Activated naive CD4-positive, alpha-beta T cell treated with anti-CD3 and anti-CD28 coated beads, Interleukin-2, amount 50 U/mL, for 72 hours (primary cell): ENCODE measurements at places on chromosomes 7 and 10. TPM values are rescaled to one million over a fixed set of nuclear protein-coding genes. Genes with fewer than 3 reads are reported as not detected.

DNA sequence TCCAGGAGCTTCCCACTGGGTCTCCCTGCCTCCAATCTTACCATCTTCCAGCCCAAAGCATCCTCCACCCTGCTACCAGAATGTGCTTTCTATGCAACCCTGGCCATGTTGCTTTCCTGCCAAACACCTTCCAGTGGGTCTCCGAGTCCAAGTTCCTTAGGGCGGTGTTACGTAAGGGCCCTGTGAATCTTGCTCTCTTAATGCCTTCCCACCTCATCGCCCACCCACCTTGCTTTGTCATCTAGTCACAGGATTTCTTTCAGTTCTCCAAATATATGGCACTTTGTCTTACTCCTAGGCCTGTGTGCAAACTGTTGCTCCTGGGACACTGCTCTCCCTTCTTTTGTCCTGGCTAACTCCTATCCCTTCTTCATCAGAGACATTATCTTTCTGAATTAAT, 344.5 kb downstream of the RPS24 start:
- no peak for DNase-seq

ITIH2 gene
- not detected for total RNA-seq

DNA sequence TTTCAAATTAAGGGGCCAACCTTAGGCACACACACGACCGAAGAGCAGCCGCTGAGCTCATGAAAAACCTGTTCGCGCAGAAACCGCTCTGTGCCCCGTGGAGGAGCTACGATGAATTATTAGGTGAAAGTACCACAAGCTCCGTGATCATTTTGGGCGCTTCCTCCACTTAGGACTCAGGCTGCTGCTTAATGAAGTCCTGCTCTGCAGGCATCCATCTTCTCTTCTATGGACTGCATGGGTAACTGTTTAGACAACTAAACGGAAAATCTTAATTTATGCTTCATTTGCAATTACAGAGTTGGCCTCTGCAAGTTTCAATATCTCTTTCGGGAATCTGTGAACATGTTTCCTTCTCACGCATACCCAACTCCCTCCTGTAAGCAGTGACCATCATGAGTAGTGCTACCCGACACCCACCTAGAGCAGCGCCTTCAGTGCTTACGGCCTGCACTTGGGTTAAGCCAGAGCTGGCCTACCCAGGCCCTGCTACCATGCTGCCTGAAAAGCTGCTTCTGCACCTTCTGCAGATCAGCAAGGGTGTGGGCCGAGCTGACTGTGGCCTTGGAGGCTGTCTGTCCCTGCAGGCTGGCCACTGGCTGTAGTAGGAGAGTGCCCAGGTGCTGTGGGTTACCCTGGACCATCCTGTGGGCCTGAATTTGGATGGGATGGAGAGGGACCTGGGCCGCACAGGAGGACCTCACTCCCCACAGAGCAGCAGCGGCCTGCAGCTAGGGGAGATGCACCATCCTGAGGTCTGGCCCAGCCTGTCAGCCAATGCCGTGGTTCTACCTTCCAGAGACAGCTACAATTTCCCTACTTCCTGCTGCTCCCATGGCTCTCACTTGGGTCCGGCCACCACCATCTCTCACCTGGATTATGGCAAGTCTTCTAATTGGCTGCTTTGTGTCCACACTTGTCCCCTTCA, 36.0 kb downstream of the GNA12 start:
- DNase-seq, result no peak

DNA sequence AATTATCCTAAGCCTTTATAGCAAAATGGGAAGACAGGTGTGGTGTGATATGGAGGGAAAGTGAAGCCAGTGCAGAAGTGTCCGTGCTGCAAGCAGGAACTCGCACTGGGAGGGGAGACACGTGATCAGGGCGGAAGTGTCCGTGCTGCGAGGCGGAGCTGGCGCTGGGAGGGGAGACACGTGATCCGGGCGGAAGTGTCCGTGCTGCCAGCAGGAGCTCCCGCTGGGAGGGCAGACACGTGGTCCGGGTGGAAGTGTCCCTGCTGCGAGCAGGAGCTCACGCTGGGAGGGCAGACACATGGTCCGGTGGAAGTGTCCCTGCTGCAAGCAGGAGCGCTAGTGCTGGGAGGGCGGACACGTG, 40.5 kb upstream of the PRKAR1B start:
- DNase-seq, result no peak

DNA sequence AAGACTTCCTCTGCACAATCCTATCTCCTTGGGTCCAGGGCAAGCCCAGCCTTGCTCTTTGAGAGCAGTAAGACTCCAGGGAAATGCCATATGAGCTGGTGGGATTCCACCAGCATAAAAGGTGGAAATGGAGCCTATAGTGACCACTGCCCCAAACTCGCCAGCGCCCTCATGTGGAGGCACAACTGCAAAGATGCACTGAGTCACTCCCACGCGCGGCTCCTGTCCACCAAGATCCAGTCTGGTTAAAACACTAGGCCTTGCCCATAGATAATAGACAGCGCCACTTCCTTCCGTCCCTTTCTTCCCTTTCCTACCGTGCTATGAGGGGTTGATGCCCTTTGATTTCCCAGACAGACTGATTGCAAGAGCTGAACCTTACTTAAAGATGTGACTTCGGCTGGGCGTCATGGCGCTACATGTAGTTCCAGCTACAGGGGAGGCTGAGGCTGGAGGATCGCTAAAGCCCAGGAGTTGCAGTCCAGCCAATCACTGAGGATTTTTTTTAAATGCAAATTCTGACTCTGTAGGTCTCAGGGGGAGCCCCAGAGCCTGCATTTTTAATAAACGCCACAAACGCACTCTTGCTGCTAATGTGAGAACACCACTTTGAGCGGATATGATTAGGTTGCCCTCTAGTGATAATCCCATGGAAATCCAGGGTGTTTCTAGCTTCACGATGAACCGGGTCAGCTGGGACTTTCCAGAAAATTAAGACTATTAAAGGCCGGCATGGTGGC, 136.5 kb downstream of the EPC1 start:
- DNase-seq, result no peak

SAP25 gene
- 26.0 TPM for total RNA-seq

DNA sequence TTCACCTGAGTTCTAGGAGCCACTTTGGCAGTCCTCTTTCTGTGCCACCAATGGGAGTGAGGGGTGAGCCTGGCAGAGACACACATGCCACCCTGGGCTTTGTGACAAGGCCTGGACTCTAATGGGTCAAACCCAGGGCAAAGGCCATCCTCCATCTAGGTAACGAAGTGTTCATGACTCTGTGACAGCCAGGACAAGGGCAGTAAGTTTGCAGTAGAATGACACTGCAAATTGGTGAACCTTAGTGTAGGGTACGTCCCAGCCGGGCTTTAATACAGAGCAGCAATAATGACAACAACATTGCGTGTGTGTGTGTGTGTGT, 43.3 kb downstream of the PAPSS2 start:
- DNase-seq, result no peak

DNA sequence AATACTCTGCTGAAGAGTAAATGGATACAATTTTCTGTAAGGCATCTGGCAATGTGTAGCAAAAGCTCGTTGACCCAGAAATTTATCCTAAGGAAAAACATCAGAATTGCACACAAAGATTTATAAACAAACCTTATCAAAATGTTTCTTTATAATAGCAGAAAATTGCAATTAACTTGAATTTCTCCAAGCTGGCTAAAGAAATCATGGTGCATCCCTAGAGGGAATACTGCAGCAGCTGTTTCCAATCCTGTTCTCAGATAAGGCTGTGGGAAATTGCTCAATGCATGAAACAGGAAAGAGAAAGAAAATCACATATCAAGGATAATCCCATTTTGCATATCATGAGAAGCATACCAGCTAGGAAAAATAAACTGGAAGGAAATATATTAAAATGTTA, 18.7 kb downstream of the TACR2 start:
- DNase-seq, result no peak

DNA sequence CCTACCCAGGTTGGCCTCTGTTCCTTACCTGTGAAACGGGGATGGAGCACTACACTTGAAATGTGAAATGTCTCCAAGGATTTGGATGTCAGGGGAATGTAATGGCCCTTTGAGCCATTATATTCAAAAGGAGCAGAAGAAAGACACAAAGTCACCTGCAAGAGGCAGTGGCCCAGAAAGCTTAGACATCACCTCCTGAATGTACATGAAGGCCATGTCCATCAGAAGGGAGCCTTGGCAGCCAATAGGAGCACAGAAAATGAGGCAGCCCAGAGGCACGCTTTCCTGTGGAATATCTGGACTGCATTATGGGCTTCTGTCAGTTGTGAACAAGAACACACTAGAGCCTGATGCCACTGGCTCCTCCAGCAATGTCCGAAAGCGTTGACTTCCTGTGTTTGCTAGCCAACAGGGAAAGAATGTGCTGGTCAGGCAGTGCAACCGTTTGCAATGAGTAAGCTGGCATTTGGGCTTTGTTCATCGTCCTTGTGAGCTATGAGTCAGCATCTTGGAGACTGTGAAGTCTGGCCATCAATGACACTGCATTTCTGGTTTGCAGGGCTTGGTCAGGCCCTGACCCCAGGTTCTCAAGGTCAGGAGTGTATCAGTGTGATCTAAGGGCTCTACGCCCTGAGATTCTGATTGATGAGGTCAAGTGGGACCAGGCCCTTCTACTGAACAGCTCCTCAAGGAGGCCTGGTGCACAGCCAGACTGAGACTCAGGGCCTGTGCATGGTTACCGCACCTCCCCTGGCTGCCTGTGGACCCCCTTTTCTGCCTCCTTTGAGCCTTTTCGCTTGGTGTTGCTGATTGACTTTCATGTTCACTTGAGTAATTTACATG, 222.4 kb downstream of the RPS24 start:
- no peak for DNase-seq

DNA sequence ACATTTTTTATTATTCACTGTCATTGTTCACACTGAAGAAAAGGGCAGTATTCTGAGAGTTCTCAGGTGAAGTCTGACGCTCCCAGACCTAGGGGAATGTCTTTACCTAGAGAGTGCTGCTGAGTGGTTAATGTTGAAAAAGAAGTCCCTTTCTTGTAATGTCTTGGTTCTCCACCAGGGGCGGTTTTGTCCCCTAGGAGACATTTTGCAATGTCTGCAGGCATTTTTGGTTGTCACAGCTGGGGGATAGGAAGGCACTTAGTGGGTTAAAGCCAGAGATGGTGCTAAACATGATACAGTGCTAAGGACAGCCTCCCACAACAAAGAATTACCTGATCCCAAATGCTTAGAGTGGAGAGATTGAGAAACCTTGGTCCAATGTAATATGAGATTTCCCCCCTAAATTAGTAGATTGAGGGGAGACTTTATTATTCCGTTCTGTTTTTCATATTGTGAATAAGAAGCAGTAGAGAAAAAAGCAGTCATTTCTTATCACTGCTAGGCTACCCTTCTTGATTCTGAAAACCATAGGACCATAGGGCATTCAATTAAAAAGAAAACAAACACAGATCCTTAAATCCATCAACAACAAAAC, 13.1 kb downstream of the UMAD1 start:
- peak; percentile 32 for DNase-seq

CCL26 gene
- not detected for total RNA-seq

DNA sequence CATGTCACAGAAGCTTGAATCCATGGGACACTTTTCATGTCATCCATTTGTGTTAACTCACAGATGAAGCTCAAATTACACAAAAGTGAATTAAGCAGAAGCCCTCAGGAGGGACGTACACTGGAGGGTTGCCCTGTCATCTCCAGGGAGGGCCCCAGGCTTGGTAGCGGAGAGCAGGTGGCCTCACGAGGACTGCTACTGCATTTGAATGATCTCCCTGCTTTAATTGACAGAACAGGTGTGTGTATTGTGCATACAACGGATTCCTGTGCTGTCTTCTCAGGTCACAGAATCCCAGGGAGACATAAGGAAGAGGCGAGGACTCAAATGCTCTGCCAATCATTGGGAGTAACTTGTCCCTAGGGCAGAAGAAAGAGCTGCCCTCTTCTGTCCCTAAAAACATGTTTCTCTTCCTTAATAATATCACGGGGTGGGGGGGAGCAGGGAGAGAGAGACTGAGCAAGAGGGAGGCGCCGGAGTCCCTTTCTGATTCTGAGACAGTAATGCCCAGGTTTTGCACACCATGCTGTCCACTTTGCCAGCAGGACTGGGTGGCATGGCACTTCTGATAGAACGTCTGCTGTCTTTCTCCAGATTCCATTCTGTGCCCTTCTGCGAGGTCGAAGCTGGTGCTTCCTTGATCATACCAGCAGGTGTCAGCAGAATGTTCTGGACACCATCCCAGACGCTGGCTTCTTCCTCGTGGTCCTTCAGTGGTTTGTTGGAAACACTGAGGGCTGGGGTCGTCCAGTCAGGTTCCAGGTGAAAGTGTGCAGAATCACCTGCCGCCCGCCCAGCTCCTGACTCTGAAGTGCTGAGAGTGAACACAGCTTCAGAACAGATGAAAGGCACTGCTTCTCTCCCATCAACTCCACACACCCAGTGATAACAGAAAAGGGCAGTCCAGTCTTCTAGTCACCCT, 26.2 kb upstream of the RASGEF1A start:
- no peak for DNase-seq

- DNase-seq, result no peak
These were observed 85.3 kb upstream of the CCDC6 start for GRCh38 chr10:59991661-59992060.

GRCh38 chr10:80144067-80144695, 11.7 kb downstream of the PLAC9 start:
- peak; percentile 26 for DNase-seq

TMEM196 gene
- not detected for total RNA-seq

ACTR3C gene
- total RNA-seq, result 5.8 TPM

DENND2A gene
- not detected for total RNA-seq

DNA sequence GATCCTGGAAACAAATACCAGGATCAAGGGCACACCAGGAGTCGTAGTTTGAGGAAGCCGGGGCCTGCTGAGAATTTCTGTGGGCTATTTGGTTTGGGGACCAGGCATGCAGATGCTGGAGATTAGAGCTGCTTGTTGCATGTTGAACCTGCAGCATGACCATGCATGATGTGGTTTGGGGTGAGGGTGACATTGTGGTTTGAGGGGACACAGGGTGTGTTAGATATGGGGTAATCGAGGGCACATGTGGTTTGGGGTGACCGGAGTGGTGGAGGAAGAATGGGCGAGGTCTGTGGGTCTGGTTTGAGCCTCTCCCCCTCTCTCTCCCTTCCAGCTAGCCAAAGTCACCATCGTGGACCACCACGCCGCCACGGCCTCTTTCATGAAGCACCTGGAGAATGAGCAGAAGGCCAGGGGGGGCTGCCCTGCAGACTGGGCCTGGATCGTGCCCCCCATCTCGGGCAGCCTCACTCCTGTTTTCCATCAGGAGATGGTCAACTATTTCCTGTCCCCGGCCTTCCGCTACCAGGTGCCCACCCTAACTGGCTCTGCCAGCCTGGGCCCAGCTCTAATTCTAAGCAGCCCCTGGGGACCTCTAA, 10.2 kb downstream of the NOS3 start:
- no peak for DNase-seq
